Left kidney (tissue), 8 donors: ENCODE measurements at places on chromosomes 4 and X. TPM values are rescaled to one million over a fixed set of nuclear protein-coding genes. Genes with fewer than 3 reads are reported as not detected.
A peak's percentile ranks its signal among the peaks of the same experiment; 100 is the strongest.

GRCh38 chr4:74934888-74935287 is 2.0 kb downstream of the PARM1 start:
- DNase-seq, result peak; percentile 26

DNA sequence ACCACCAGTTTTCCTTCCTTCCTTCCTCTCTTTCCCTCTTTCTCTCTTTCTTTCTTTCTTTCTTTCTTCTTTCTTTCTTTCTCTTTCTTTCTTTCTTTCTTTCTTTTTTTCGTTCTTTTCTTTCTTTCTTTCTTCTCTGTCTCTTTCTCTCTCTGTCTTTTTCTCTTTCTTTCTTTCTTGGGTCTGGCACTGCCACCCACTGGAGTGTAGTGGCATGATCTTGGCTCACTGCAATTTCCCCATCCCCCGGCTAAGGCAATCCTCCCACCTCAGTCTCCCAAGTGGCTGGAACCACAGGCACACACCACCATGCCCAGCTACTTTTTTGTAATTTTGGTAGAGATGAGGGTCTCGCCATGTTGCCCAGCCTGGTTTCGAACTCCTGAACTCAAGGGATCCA is 51.6 kb upstream of the NHS start:
- DNase-seq, result no peak

The ITIH6 gene
- polyA plus RNA-seq, result 0.18 TPM

- peak; percentile 3 for DNase-seq
These were observed 118.7 kb downstream of the SMARCA1 start for GRCh38 chrX:129404670-129405008.

DNA sequence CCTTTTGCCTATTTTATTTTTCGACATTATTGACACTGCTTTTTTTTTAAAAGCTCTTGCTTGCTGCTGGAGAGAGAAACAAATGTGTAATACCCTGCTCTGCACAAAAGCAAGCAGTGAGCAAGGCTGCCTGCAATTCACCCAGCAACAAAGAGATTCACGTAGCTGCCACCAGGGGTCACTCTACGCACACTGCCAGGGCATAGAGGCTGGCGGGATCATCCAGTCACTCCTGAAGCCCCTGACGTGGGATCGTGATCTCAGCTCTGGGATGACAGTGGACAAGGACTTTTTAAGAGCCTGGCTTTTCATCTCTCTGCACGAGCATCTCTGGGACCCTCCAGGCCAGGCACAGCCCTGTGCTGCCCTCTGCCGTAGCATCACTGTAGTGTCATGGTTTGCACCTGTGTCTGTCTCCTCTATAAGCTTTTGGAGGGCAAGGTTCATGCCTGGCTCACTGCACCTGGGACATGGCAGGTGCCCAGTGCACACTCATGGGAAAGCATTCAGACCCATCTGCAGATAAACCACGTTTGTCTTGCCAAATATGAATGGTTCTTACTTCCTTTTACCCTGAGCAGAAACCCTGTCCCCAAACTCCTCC is 19.8 kb downstream of the C4orf50 start:
- DNase-seq, result peak; percentile 77

The TMEM156 gene
- 3.0 TPM for polyA plus RNA-seq

The GPRASP1 gene
- polyA plus RNA-seq, result 18.2 TPM

DNA sequence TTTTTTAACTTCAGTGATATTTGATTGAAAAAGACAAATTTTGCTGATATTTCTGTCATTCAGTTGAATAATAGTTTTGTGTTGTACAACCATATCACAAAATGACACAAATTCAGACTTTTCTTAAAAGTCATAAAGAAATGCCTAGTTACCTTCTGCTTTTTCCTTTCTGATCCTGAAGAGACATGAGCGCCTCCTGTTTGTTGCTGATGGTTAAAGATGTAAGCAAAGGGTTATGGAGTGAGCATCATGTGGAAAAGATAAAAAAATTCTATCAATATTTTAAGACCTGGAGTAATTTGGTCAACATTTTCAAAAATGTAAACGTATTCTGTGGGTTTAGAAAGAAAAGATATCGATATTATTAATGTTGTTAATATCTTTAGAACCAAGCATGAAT is 669.9 kb upstream of the NR3C2 start:
- DNase-seq, result no peak

- DNase-seq, result no peak
These were observed 40.9 kb downstream of the KDM6A start for GRCh38 chrX:44913656-44914531.

- no peak for DNase-seq
These were observed 15.4 kb downstream of the STOX2 start for GRCh38 chr4:183920512-183920911.

The MND1 gene
- polyA plus RNA-seq, result 22.6 TPM

DNA sequence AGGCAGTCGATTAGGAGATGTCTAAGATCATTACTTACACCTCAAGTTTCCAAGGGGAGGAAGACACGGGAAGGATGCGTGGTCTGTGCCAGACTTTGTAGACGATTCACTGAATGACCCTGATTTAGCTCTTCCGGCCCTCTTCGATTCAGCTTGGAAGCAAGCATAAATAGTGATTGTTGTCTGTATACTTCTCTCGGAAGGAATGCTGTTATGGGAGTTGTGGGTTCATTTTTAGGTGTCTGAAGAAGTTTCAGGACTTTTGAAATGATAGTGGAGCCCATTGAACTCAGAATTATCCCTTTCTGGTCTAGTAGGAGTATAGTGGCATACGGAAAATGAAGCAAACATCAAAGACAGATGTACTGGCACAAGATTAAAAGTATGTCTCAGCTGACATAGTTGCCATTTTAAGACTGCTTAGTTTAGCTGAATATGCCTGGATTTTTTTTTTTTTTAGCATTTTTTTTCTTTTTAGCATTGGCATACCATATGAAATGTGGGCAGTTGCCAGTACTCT is 1.0 kb upstream of the ANKRD17 start:
- peak; percentile 48 for DNase-seq

The F8A2 gene
- polyA plus RNA-seq, result not detected

DNA sequence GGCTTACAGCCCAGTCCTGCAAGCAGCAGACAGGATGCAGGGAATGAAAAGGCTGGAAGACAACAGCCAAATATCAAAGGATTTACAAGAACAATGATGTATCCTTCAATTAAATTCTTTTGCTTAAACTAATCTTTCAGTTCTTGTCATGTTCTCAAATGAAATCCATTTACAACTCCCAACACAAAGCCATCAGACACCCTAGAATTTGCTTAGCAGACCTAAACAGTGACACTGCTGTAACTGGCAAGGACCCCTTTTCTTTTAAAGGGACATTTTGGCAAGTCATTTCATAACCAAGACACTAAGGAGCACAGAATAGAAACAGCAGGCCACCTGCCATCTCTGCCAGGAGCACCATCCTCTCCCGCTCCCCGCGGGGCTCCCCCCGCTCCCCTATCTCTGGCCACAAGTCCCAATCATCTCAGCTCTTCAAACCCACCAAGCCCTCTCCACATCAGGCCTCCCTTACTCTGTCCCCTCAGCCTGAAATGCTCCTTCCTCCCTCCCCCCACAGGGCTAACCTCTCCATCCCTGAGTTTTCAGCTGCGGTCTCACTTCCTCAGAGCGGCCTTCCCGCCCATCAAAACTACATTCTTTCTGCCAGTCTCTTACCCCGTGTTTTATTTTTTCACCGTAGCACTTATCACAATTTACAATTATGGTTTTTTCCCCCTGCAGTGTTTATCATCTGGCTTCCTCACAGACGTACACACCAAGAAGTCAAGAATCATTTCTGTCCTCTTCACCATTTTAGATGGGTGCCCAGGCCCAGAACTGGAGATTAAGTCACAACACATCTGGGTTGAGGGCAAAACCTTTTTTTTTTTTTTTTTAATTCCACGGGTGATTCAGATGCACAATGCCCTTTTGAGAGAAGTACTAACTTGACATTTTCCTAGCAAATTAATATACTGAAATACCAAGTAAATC is 45.8 kb downstream of the TSPAN5 start:
- DNase-seq, result no peak

GRCh38 chrX:70488856-70489255 is 44.2 kb downstream of the DLG3 start:
- DNase-seq, result no peak

- DNase-seq, result no peak
These were observed 34.9 kb downstream of the MMRN1 start for GRCh38 chr4:89929425-89930159.

DNA sequence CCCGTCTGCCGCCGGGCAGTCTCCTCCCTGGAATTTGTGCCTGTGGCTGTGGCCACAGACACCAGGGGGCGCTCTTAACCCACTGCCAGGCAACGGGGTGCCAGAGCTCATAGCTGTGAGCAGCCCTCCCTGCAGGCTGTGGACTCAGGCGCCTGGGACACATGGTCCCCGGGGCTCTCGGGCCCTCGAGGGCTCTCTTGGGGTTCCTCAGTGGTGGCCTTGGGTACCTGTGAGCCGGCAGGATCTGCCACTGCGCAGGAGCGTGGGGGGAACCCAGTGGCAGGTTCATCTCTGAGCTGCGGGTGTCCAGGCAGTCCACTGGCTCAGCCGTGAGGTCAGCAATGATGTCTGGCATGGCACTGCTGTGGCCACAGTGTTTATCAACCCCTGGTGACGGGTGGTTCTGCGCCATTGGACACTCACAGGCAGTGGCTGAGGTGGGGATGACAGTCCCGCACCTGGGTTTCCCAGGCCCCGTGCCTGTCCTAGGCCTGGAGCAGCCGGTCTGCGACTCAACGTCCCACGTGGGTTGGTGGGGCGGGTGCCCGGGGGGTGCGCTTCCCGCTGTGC is 37.2 kb downstream of the PCGF3 start:
- DNase-seq, result no peak

DNA sequence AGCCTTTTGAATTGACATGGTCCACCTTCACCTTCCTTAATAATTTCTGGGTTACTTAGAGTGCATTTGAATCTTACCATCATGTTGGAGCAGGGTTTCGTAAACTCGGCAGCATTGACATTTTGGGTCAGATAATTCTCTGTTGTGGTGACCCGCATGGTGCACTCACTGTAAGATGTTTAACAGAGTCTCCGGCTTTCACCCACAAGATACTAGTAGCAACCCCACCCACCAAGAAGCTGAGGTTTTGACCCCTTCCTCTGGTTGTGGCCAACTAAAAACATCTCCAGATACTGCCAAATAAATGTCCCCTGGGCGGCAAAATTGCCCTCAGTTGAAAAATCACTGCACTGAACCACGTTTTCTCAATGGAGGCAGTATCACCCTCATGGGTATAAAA is 62.7 kb downstream of the CHST7 start:
- no peak for DNase-seq

- DNase-seq, result no peak
These were observed 164.2 kb downstream of the MAB21L2 start for GRCh38 chr4:150746156-150746555.

- DNase-seq, result peak; percentile 73
These were observed at the start of gene SHISA3 for GRCh38 chr4:42396752-42397634. SHISA3 (plus strand) TSS chr4:42397488; CDS start chr4:42398057, 569 bp downstream.

- DNase-seq, result peak; percentile 55
These were observed 250.5 kb downstream of the TECRL start for GRCh38 chr4:64158648-64159326.

- DNase-seq, result no peak
These were observed 13.3 kb upstream of the IL3RA start for GRCh38 chrX:1323315-1323714.

The MAGEA9B gene
- not detected for polyA plus RNA-seq

GRCh38 chr4:37475776-37476175 is 210.4 kb downstream of the RELL1 start:
- no peak for DNase-seq

GRCh38 chr4:168480931-168481611 is 779 bp upstream of the DDX60L start:
- DNase-seq, result peak; percentile 32

DNA sequence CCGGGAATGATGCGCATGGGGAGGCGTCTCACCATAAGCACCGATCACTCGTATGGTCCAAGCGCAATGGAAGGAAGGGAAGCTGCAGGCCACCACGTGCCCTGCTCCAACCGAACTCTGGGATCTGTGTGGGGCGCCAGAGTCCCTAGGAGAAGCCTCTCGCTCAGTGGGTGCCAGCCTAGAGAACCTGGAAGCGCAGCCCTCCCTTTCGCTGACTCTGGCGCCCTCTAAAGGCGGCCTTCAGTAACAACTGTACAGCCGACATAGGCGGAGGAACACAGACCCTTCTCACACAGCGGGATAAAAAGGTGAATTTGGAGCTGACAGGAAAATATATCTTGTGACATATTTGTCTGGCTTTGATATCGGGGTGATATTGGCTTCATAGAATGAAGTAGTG is 76.0 kb downstream of the INTS6L start:
- DNase-seq, result peak; percentile 8

GRCh38 chrX:34562006-34562405 is 95.1 kb downstream of the TMEM47 start:
- no peak for DNase-seq

The SGMS2 gene
- polyA plus RNA-seq, result 14.4 TPM

GRCh38 chr4:150590631-150591030 is 8.7 kb downstream of the MAB21L2 start:
- no peak for DNase-seq

GRCh38 chr4:33063241-33063640 is 2343.1 kb downstream of the PCDH7 start:
- DNase-seq, result no peak

The UCP1 gene
- polyA plus RNA-seq, result 0.25 TPM

GRCh38 chrX:110418316-110419235 is 59.9 kb downstream of the RTL9 start:
- DNase-seq, result peak; percentile 62

The TEX13B gene
- polyA plus RNA-seq, result not detected

- peak; percentile 6 for DNase-seq
These were observed 23.5 kb downstream of the OTC start for GRCh38 chrX:38375891-38376290.

DNA sequence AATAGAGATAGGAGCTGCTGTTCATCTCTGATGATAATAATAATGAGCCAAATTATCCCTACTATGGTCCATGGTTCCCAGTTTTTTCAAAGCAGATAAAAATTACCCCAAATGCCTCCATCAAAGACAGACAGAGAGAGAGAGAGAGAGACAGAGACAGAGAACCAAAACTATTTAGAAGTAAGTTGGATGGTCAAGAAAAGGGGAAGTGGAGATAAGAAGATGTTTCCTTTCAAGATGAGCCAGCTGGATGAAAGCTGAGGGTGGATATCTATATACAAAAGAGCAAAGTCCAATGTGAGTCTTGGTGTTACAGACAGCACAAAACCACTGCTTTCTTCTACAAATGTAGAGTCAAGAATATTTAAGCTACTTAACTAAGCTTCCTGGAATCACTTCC is 173.9 kb downstream of the GRIA3 start:
- DNase-seq, result no peak

- no peak for DNase-seq
These were observed 459.5 kb upstream of the AGA start for GRCh38 chr4:177901786-177902185.

- DNase-seq, result peak; percentile 3
These were observed 51.7 kb upstream of the MCF2 start for GRCh38 chrX:139759637-139760036.

The PRDM8 gene
- 1.5 TPM for polyA plus RNA-seq

DNA sequence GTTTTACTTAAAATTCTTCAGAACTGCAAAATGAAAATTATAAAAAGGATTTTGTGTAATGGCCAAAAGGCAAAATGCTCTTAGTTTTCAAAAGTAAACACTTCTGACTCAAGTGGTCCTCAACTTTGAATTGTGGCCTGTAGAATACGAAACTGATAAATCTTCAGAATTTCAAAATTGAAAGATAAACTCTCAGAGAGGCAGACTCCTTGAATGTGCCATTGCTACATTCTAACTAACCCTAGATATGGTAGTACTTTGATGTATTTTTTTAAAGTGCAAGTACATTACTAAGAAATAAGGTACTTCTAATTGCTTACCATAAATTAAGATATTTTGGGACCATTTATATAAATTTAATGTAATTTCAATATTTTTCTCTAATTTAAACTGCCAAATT is 44.4 kb downstream of the TNIP3 start:
- DNase-seq, result no peak

GRCh38 chrX:140664939-140665338 is 44.6 kb upstream of the LINC00632 start:
- DNase-seq, result peak; percentile 10
